Transverse colon (tissue), 4 donors: ENCODE measurements at places on chromosomes 11 and 22.

GRCh38 chr11:45254070-45254469 is 32.1 kb downstream of the SYT13 start:
- no peaks in the 10 kb centered on the region for H3K4me1 ChIP-seq
- no peak for DNase-seq
- no peaks in the 10 kb centered on the region for H3K27me3 ChIP-seq
- no peak overlapping the region for H3K4me3 ChIP-seq
- no peaks in the 10 kb centered on the region for H3K36me3 ChIP-seq
- no peak overlapping the region for H3K27ac ChIP-seq

DNA sequence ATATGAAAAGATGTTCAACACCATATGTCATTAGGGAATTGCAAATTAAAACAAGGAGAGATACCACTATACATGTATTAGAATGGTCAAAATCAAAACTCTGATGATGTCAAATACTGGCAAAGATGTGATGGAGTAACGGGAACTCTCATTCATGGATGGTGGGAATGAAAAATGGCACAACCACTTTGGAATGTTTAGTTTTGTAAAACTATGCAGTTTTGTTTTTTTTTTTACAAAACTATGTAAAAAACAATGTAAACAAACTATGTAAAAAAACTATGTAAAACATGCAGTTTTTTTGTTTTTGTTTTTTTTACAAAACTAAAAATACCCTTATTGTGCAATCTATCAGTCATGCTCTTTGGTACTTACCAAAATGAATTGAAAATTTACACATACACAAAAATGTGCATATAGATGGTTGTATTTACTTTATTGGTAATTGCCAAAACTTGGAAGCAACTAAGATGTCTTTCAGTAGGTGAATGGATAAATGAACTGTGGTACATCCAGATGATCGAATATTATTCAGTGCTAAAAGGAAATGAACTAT is 5.0 kb upstream of the USP47 start:
- H3K4me1 ChIP-seq = peaks cover 3% of the 10 kb centered on the region
- H3K4me3 ChIP-seq = no peak overlapping the region
- no peaks in the 10 kb centered on the region for H3K27me3 ChIP-seq
- DNase-seq = no peak
- no peaks in the 10 kb centered on the region for H3K36me3 ChIP-seq

DNA sequence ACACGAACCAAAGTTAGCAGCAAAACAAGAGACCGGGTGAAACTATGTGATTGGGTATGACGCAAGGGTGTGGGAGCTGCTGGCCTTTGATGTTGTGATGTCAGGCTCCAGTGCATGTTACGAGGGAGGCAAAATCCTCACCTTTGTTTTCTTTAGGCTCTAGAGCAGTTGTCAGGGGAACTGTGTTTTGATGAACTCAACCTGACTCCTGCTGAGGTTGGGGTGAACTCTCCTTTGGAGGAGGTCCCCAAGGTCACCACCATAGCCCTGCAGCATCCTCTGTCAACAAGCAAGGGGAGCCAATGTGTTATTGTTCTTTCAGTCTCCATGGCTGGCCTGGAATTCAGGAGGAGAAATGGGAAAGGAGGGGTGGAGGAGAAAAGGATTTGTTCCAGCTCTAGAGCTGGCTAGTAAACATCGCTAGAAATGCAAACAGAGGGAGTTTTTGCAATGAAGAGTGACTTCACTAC is 33.8 kb downstream of the RASSF10 start:
- no peak overlapping the region for H3K27ac ChIP-seq
- no peak overlapping the region for H3K4me3 ChIP-seq
- H3K36me3 ChIP-seq = no peaks in the 10 kb centered on the region
- DNase-seq = no peak
- peaks cover 6% of the 10 kb centered on the region for H3K4me1 ChIP-seq

GRCh38 chr11:134338068-134338467 is 6.3 kb downstream of the GLB1L2 start:
- H3K27me3 ChIP-seq = no peaks in the 10 kb centered on the region
- H3K4me3 ChIP-seq = no peak overlapping the region
- H3K36me3 ChIP-seq = no peaks in the 10 kb centered on the region
- no peak for DNase-seq
- peaks cover 5% of the 10 kb centered on the region for H3K4me1 ChIP-seq

- H3K4me3 ChIP-seq = no peak overlapping the region
- H3K27ac ChIP-seq = no peak overlapping the region
- H3K4me1 ChIP-seq = peaks cover 9% of the 10 kb centered on the region
These were observed 10.2 kb downstream of the ZC3H7B start for GRCh38 chr22:41311487-41311886.

GRCh38 chr22:45597460-45598192 is 74.0 kb upstream of the ATXN10 start:
- H3K4me3 ChIP-seq = no peak overlapping the region
- no peak overlapping the region for H3K27ac ChIP-seq
- H3K36me3 ChIP-seq = no peaks in the 10 kb centered on the region
- no peaks in the 10 kb centered on the region for H3K27me3 ChIP-seq
- DNase-seq = no peak
- peaks cover 5% of the 10 kb centered on the region for H3K4me1 ChIP-seq

GRCh38 chr22:21568347-21569075 is 997 bp downstream of the UBE2L3 start:
- peak overlapping the region; percentile 90 for H3K4me3 ChIP-seq
- H3K4me1 ChIP-seq = peaks cover 51% of the 10 kb centered on the region
- H3K36me3 ChIP-seq = no peaks in the 10 kb centered on the region
- DNase-seq = peak; percentile 39
- H3K27me3 ChIP-seq = no peaks in the 10 kb centered on the region

- no peak for DNase-seq
- peaks cover 36% of the 10 kb centered on the region for H3K27me3 ChIP-seq
- peaks cover 66% of the 10 kb centered on the region for H3K4me1 ChIP-seq
- H3K4me3 ChIP-seq = no peak overlapping the region
- no peak overlapping the region for H3K27ac ChIP-seq
These were observed 4.1 kb upstream of the CRACR2B start for GRCh38 chr11:823441-824291.

GRCh38 chr11:115894176-115894575 is 390.0 kb upstream of the CADM1 start:
- no peak overlapping the region for H3K4me3 ChIP-seq
- no peaks in the 10 kb centered on the region for H3K27me3 ChIP-seq
- no peaks in the 10 kb centered on the region for H3K36me3 ChIP-seq
- no peak for DNase-seq
- H3K4me1 ChIP-seq = no peaks in the 10 kb centered on the region

GRCh38 chr11:130448416-130449309 is at the start of gene ADAMTS15:
Gene ADAMTS15, plus strand, starts transcription at chr11:130448645. Its CDS starts 329 bp downstream, at chr11:130448974.
- peaks cover 12% of the 10 kb centered on the region for H3K27me3 ChIP-seq
- no peaks in the 10 kb centered on the region for H3K36me3 ChIP-seq
- H3K27ac ChIP-seq = peak within 1 kb of the TSS; percentile 73
- peaks cover 37% of the 10 kb centered on the region for H3K4me1 ChIP-seq
- H3K4me3 ChIP-seq = peak within 1 kb of the TSS; percentile 68

- no peak overlapping the region for H3K4me3 ChIP-seq
- no peak for DNase-seq
- H3K27ac ChIP-seq = no peak overlapping the region
- peaks cover 7% of the 10 kb centered on the region for H3K4me1 ChIP-seq
- no peaks in the 10 kb centered on the region for H3K27me3 ChIP-seq
These were observed 88.8 kb downstream of the ABTB2 start for GRCh38 chr11:34268906-34269430.

- no peaks in the 10 kb centered on the region for H3K27me3 ChIP-seq
- no peak overlapping the region for H3K4me3 ChIP-seq
- H3K4me1 ChIP-seq = no peaks in the 10 kb centered on the region
- no peaks in the 10 kb centered on the region for H3K36me3 ChIP-seq
- no peak for DNase-seq
These were observed 705.4 kb upstream of the TENM4 start for GRCh38 chr11:80146232-80146631.

GRCh38 chr11:74749127-74749964 is 697 bp downstream of the RNF169 start:
- no peaks in the 10 kb centered on the region for H3K36me3 ChIP-seq
- peak overlapping the region; percentile 98 for H3K4me3 ChIP-seq
- H3K27ac ChIP-seq = peak overlapping the region; percentile 96

GRCh38 chr11:36342327-36342726 is 46.2 kb downstream of the PRR5L start:
- no peaks in the 10 kb centered on the region for H3K27me3 ChIP-seq
- H3K4me3 ChIP-seq = no peak overlapping the region
- peaks cover 20% of the 10 kb centered on the region for H3K4me1 ChIP-seq
- H3K27ac ChIP-seq = no peak overlapping the region

DNA sequence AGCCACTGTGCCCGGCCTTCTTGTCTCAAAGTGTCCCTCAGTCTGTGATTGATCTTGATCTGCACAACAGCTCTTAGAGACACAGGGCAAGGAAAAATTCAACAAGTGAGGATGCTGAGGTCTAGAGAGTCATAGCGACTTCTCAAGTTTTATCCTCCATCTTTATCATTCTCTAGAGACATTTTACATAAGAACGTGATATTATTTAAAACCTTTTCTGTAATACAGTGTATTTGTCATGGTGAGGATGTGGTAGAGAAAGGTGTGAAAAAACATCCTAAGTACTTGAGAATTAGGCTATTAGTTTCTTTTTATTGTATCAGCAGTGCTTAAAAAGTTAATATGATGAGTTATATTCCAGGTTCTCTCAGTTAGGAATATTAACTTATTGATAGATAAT is 50.2 kb downstream of the EMSY start:
- H3K4me1 ChIP-seq = peaks cover 22% of the 10 kb centered on the region
- DNase-seq = no peak
- H3K27ac ChIP-seq = no peak overlapping the region
- no peak overlapping the region for H3K4me3 ChIP-seq

GRCh38 chr11:19526119-19526518 is 186.5 kb upstream of the NAV2 start:
- no peak overlapping the region for H3K27ac ChIP-seq
- no peak for DNase-seq
- H3K4me3 ChIP-seq = no peak overlapping the region
- H3K27me3 ChIP-seq = no peaks in the 10 kb centered on the region
- H3K4me1 ChIP-seq = peaks cover 4% of the 10 kb centered on the region
- no peaks in the 10 kb centered on the region for H3K36me3 ChIP-seq

DNA sequence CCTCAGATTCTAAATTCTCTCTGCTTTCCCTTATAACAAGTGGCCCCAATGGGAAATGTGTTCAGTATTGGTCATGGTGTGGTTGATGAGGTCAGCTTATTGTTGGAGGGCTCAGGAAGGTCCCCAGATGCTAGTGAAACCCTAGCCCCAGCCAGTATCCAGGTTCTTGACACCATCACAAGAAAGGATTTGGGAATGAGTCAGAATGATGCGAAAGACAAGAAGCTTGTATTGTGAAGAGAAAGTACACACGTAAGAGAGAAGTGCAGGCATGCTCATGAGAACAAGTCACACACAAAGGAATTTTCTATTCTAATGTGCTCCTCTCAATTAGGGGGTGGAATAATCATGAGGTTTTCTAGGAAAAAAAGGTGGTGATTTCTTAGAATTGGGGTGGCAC is 34.9 kb upstream of the TRPC6 start:
- H3K4me3 ChIP-seq = no peak overlapping the region
- H3K27ac ChIP-seq = no peak overlapping the region
- H3K36me3 ChIP-seq = no peaks in the 10 kb centered on the region
- H3K4me1 ChIP-seq = no peaks in the 10 kb centered on the region
- DNase-seq = no peak

DNA sequence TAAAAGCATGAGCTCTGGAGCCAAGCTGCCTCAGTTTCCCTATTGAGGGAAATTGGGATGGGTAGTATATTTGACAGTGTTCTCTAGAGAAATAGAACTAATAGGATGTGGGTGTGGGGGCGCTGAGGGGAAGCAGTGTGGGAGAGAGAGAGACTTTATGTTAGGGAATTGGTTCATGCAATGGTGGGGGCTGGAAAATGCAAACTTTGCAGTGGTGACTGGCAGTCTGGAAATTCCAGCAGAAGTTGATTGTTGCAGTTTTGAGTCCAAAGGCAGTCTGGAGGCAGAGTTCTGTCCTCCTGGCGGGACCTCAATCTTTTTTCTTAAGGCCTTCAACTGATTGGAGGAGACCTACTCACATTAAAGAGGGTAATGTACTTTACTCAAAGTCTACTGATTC is 59.4 kb upstream of the SYT13 start:
- H3K27ac ChIP-seq = no peak overlapping the region
- no peak for DNase-seq

DNA sequence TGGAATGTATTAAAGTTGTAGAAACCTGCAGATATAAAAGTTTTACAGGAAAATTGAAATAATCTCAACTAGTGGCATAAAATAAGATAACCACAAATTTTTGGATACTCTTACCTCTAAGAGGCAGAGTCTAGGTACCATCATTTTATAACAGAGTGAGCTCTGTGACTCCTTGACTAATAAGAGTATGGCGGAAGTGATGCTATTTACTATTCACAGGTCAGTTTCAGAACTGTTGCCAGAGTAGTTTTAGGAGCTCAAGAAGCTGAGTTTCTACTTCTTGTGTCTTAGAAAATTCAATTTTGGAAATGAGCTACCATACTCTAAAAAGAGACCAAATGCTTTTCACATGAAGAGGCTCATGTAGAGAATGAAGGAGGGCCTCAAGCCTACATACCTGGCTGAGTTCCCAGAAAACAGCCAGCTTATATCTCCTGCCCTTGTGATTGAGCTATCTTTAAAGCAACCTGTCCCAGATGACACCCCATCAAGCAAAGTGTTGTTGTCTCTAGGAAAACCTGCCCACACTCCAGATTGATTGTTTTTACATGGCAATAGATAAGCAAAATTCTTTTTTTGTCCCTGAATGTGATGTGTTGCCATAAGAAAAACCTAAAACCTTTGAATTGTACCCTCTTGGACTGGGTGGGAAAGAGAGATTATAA is 712.8 kb upstream of the CNTN5 start:
- no peak for DNase-seq
- no peak overlapping the region for H3K27ac ChIP-seq
- H3K4me1 ChIP-seq = no peaks in the 10 kb centered on the region
- no peak overlapping the region for H3K4me3 ChIP-seq
- H3K27me3 ChIP-seq = no peaks in the 10 kb centered on the region
- no peaks in the 10 kb centered on the region for H3K36me3 ChIP-seq

DNA sequence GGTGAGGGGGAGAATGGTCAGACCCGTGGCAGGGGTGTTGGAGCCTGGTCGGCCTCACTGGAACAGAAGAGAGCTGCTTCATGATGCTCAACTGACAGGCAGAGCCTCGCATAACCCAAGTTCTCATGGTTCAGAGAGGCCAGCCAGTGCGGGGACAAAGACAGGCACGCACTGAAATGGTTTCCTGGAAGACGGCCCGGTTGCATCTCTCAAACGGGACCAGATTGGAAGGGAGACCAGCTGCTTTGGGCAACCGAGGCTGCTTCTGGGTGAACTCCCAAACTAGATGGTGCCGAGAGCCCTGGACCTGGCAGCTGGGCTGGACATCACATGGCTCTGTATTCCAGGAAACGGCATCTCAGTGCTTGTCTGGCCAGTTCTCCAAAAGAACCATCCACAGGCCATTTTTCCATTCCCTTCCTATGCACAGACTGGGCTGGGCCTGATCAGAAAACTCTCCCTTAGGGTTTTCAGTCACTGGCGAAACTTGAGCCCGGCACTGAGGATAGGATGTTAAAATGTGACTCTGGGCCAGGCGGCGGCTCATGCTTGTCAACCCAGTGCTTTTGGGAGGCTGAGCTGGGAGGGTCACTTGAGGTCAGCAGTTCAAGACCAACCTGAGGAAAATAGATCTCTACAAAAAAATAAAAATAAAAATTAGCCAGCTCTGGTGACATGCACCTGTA is 80.1 kb upstream of the PRODH start:
- no peaks in the 10 kb centered on the region for H3K36me3 ChIP-seq
- H3K4me1 ChIP-seq = no peaks in the 10 kb centered on the region
- DNase-seq = no peak
- no peak overlapping the region for H3K27ac ChIP-seq
- H3K27me3 ChIP-seq = peaks cover 9% of the 10 kb centered on the region

- peaks cover 36% of the 10 kb centered on the region for H3K4me1 ChIP-seq
- H3K27ac ChIP-seq = peak overlapping the region; percentile 70
- no peak overlapping the region for H3K4me3 ChIP-seq
- peak; percentile 82 for DNase-seq
- H3K27me3 ChIP-seq = no peaks in the 10 kb centered on the region
These were observed 3.6 kb upstream of the TBC1D22A start for GRCh38 chr22:46758867-46759290.
